ENCODE measurements at places on chromosomes 7 and 10. TPM values are rescaled to one million over a fixed set of nuclear protein-coding genes. Genes with fewer than 3 reads are reported as not detected.

- no peaks in the 10 kb centered on the region for H3K27me3 ChIP-seq
- H3K27ac ChIP-seq: no peak overlapping the region
- no peaks in the 10 kb centered on the region for H3K36me3 ChIP-seq
- no peak overlapping the region for H3K4me3 ChIP-seq
- no peak for DNase-seq
These were observed 305.9 kb upstream of the MGMT start for GRCh38 chr10:129161150-129161549.

Gene PNLIPRP3
- total RNA-seq: not detected

DNA sequence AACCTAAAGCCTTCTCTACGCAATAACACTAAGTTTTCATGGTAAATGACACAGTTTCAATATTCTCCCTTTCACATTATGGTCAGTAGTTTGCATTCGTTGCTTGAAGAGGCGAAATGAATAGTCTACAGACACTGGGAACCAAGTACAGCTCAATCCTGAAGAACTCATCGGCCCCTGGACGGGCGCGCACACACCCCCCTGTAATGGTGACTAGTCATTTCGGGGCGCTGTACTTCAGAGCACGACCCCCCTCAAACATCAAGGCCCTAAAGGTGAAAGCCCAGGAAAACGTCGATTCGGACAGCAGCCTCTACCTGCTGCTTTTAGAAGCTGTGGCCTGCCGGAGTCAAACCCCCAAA lies 1.0 kb downstream of the NT5C2 start:
- peaks cover 21% of the 10 kb centered on the region for H3K4me1 ChIP-seq
- H3K36me3 ChIP-seq: peaks cover 8% of the 10 kb centered on the region
- H3K27ac ChIP-seq: peak overlapping the region; percentile 99

- no peak overlapping the region for H3K4me3 ChIP-seq
- DNase-seq: no peak
- no peaks in the 10 kb centered on the region for H3K27me3 ChIP-seq
These were observed 23.7 kb downstream of the EPDR1 start for GRCh38 chr7:37943905-37944736.

GRCh38 chr10:75672842-75673241 lies 241.4 kb downstream of the LRMDA start:
- no peak for DNase-seq
- no peak overlapping the region for H3K27ac ChIP-seq
- no peak overlapping the region for H3K4me3 ChIP-seq
- H3K27me3 ChIP-seq: peaks cover 3% of the 10 kb centered on the region

DNA sequence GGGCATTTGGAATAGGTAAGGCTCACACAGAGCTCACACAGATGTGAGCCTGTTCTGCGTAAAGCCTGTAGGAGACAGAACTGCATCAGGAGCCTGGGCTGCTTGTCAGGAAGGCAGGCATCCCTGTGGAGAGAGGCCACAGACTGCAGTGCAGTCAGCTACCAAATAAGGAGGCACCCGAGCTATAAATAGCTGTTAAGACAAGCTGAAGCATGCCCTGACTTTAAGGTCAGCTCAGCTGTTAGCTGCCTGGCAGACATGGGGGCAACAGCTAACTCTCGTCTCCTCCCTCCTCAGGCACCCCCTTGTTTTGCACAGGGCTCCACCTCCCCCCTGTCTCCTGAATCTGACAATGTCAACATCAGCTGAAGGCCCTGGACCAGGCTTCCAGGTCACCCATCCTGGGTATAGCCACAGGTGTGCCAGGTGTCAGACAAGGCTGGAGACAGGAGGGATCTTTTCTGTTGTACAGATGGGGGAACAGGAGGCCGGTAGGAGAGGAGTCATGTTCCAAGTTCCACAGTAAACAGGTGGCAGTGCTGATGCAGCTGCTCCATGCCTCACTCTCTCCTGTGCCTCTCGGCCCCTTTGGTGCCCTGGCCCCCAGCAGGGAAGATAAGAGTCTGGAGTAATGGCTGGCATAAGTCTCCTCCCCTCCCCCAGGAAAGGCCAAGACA lies 27.6 kb upstream of the MKRN1 start:
- H3K4me3 ChIP-seq: no peak overlapping the region
- H3K27ac ChIP-seq: no peak overlapping the region
- no peaks in the 10 kb centered on the region for H3K4me1 ChIP-seq
- no peaks in the 10 kb centered on the region for H3K36me3 ChIP-seq
- peaks cover 5% of the 10 kb centered on the region for H3K27me3 ChIP-seq

DNA sequence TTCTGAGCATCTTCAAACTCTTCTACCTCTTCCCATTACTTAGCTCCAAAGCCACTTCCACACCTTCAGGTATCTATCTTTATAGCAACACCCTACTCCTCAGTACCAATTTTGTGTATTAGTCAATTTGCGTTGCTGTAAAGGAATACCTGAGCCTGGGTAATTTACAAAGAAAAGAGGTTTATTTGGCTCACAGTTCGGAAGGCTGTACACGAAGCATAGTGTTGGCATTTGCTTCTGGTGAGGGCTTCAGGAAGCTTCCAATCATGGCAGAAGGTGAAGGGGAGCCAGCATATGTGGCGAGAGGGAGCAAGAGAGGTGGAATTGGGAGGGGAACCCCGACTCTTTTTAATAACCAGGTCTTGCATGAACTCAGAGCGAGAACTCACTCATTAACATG lies 17.6 kb upstream of the CRYGN start:
- peak overlapping the region; percentile 20 for H3K4me3 ChIP-seq
- peaks cover 22% of the 10 kb centered on the region for H3K4me1 ChIP-seq
- H3K27ac ChIP-seq: no peak overlapping the region

DNA sequence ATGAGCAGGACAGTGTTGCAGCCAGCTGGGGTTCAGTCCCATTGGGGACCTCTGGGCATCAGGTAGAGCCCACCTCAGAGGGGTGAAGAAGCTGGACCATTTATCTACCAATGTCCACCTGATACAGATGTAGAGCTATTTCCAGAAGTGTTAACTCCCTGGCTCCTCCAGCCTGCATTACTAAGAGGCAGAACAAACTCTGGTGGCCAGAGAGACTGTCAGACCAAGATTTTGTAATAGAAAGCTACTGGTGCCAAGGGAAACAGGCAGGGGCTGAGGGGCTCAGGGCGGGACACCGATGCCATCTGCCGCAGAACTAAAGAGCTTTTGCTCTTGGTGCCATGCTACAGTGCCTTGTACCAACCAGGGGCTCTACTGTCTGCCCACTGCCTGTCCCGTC lies 268.2 kb upstream of the HABP2 start:
- no peak for DNase-seq
- no peak overlapping the region for H3K4me3 ChIP-seq
- no peak overlapping the region for H3K27ac ChIP-seq
- no peaks in the 10 kb centered on the region for H3K4me1 ChIP-seq
- H3K36me3 ChIP-seq: no peaks in the 10 kb centered on the region
- no peaks in the 10 kb centered on the region for H3K27me3 ChIP-seq

Gene SFRP4
- not detected for total RNA-seq
